AG08396 (cell line): ENCODE measurements at places on chromosomes 12 and 14.

DNA sequence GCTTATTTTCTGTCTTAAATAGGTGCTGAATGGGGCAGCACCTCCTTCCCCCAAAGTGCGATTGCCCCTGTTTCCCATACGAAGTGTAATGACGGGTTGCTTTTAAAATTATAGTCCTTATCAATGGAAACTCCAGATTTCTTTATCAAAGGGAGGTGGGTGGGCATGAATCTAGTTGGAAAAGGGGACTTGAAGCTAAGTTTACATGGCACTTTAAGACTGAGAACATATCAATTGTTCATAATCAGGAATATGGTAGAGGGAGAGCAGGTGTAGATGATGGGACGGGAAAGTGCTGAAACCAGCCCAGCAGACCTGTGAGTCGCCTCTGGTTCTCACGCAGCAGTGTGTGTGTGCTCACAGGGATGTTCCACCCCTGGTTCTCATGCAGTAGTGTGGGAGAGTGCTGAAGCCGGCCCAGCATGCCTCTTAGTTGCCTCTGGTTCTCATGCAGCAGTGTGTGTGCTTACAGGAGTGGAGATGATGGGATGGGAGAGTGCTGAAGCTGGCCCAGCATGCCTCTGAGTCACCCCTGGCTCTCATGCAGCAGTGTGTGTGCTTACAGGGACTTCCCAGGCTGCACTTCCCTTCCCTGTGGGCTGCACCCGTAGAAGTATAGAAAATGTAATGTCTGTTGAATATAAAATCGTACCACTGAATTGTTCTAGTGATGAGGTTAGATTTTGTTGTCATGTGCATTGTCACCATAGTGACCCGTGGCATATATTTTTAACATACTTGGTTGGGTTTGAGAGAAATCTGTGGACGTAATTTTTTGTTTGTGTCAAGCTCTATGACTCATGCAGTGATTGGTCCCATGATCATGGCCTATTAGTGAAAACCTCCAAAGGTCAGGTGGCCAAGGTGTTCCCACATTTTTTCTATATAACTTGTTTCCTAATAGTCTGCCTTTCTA, 51.6 kb downstream of the GPATCH2L start:
- DNase-seq = peak; percentile 88

DNA sequence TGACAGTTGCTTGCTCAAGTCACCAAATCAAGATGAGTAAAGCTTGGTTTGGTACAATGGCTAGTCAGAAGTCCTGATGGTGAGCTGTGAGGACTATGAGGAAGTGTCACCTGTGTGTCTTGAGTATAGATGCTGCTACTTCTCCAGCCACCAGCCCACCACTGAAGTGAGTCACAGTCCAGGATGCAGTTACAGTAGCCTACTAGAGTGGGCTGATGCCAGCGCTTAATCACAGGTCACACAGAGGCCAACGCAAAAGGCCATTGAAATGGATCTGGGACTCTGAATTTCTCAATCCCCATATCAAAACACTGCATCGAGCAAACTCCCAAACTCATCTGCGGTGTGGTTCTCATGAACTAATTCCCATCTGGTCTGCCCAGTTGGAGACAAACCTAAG, 223.1 kb downstream of the ANO6 start:
- DNase-seq = peak; percentile 6

DNA sequence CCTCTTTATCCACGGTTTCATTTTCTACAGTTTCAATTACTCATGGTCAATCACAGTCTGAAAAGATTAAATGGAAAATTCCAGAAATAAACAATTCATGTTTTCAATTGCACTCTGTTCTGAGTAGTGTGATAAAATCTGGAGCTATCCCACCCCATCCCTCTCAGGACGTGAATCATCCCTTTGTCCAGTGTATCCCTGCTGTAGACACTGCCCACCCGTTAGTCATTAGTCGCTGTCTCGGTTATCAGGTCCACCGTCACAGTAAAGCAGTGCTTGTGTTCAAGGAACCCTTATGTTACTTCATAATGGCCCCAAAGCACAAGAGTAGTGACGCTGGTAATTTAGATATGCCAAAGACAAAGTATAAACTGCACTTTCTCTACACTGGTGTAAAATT, 141.0 kb upstream of the LMNTD1 start:
- peak; percentile 20 for DNase-seq

GRCh38 chr12:90548595-90548994, 406.4 kb downstream of the CCER1 start:
- no peak for DNase-seq

DNA sequence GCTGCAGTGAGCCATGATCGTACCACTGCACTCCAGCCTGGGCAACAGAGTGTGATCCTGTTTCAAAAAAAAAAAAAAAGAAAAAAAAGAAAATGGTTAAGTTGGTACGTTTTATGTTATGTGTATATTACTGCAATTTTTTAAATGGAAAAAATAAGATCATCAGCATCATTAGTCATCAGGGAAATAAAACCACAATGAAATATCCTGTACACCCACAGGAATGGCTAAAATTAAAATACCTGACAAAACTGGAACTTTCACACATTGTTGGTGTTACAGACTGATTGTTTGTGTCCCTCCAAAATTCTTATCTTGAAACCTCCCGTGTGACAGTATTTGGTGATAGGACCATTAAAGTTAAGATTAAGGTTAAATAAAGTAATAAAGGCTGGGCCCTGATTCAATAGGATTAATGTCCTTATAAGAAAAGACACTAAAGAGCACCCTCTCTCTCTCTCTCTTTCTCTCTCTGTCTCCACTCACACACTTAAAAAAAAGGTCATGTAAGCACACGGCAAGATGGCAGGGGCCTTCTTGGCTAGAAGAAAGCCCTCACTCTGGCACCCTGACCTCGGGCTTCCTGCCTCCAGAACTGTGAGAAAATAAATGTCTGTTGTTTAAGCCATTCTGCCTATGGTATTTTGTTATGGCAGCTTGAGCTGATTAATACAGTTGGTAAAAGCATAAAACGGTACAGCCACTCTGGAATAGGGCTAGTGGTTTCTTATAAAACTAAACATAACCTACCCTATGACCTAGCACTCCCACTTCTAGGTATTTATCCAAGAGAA, 48.3 kb upstream of the ZFP36L1 start:
- DNase-seq = no peak
